Esophagus squamous epithelium (tissue), 5 donors: ENCODE measurements at places on chromosomes 3 and 15.

- no peak for DNase-seq
Measured at GRCh38 chr3:58358092-58358491, 25.4 kb downstream of the PXK start.

DNA sequence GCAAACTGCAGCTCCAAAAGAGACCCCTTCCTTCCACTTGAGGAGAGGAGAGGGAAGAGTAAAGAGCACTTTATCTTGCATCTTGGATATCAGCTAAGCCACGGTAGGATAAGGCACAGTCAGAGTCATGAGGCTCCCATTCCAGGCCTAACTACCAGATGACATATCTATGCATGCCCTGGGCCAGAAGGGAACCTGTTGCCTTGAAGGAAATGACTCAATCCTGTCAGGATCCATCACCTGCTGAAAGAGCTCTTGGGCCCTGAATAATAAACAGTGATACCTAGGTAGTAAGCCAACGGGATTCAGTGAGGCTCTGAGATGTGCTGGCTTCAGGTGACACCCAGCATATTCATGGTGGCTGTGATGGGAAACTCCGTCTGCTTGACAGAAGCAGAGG, 118.5 kb upstream of the EPHA3 start:
- no peak for DNase-seq

- no peak for DNase-seq
Measured at GRCh38 chr15:48984811-48985352, 21.2 kb upstream of the SHC4 start.

DNA sequence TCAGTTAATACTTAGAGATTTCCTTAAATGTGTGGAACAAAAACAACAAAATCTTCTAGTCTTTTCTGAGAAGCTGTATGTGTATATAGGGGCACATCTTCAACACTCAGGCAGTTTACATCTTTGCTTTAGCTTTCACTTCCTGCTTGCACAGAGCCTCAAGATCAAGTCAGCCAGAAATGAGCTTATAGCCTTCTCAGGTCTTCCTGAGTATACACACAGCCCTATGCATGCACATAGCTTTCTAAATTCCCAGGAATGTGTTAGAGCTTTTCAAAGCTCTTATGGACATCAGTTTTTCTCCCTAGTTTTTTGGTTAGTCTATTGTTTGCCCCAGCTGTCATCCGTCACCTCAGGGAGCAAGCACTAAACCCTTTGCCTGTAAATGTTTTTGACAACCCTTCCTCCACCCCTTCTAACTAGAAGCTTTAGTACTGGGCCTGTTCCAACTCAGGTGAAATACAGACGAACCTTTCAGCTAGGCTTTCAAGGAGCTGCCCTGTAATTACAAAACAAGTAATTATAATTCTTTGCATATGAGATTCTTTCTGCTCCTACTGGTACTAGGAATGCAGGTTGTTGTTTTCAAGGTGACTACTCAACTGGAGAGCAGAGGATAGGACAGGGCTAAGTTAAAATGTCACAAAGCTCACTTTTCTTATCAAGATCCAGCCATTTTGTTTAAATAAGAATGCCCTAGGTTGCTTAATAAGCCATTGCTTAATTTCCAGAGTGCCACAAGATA, 22.6 kb upstream of the MTMR10 start:
- DNase-seq: no peak

GRCh38 chr3:170697908-170698307, 112.0 kb upstream of the SLC7A14 start:
- DNase-seq: no peak

GRCh38 chr3:194691481-194692283, 6.0 kb downstream of the FAM43A start:
- no peak for DNase-seq
